NCI-H2029 treated with DMSO at 0.1 percent for 48 hours (cell line): ENCODE measurements at places on chromosomes 12 and 14.
A peak's percentile ranks its signal among the peaks of the same experiment; 100 is the strongest.

- no peak for DNase-seq
Observed at GRCh38 chr12:71652656-71653055, 11.0 kb downstream of the ZFC3H1 start.

- DNase-seq: no peak
Observed at GRCh38 chr12:7403466-7403865, 40.5 kb downstream of the CD163L1 start.

- no peak for DNase-seq
Observed at GRCh38 chr12:88931598-88931997, 351.3 kb upstream of the KITLG start.

DNA sequence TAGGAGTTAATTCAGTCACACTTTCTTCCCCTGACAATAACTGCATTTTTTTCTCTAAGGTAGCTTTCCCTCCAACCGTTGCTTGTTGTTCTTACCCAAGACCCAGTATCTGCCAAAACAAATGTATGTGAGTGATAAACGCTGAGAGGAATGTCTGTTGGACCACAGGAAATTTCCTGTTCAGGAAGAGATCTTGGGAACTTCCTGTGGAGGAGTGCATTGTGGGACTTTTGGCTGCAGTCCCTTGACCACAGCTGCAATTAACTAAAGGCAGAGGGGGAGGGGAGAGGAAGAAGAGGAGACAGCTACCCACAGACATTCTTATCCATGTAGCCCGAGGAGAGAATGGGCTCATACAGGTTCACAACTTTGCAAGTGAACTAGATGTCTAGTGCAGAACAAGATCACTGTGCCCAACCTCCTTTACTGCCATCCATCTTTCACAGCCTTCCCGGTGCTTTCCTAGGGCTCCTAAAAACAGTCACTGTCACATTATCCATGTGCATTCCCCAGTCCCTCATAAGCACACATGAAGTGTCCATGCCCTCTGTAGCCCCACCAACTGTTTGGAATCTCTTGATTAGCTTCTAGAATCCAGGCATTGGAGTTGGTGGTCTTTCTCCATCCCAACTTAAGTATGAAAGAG is 149.5 kb downstream of the ETV6 start:
- no peak for DNase-seq

DNA sequence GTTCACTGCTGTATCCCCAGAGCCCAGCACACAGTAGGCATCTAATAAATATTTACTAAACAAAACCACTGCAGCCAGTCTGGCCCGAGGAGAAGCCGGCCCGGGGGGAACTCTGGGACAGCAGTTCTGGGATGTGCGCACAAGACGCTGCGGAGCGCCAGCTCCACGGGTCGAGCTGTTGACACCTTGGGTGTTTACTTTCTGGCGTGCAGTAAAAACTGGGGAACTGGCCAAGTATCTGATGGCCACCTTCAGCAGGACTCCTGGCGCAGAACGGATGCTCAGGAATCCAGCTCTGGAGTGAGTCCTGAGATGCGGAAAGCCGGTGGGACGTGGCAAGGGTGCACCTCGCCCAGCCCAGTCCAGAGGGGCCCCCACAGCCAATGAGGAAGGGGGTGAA is 65.6 kb downstream of the NCOR2 start:
- DNase-seq: no peak

GRCh38 chr14:62409169-62409568 is 636.1 kb downstream of the KCNH5 start:
- no peak for DNase-seq

DNA sequence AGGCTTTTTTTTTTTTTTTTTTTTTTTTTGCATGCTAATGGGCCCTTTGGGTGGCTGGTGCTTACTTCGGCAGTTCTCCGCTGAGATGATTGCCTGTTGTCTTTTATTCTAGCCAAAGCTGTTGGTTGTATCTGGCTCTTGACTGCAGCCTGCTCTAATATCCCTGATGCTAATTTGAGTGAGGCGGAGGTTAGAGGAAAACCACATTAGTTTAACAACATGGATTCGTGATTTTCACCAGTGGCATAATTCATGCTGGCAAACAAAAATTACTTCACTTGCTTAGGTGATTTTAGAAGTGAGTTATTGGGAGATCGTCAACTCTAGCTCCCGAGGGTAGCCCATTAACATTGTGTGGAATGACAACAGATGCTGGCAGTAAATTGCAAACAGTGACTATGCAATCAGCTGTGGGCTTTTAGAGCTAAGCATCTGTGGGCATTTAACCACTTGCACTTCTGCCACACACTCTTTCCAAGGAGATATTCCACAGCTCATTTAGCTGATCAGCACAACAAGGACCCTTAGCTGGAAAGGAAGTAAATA is 97.6 kb upstream of the ZDHHC17 start:
- DNase-seq: no peak

GRCh38 chr12:54571193-54572188 is 17.0 kb downstream of the PPP1R1A start:
- DNase-seq: no peak

GRCh38 chr14:96574633-96575632 is 72.8 kb downstream of the PAPOLA start:
- DNase-seq: peak; percentile 81

GRCh38 chr12:53564278-53564677 is 57.0 kb upstream of the NPFF start:
- no peak for DNase-seq

GRCh38 chr12:14573118-14573517 is 5.4 kb upstream of the PLBD1 start:
- DNase-seq: no peak

DNA sequence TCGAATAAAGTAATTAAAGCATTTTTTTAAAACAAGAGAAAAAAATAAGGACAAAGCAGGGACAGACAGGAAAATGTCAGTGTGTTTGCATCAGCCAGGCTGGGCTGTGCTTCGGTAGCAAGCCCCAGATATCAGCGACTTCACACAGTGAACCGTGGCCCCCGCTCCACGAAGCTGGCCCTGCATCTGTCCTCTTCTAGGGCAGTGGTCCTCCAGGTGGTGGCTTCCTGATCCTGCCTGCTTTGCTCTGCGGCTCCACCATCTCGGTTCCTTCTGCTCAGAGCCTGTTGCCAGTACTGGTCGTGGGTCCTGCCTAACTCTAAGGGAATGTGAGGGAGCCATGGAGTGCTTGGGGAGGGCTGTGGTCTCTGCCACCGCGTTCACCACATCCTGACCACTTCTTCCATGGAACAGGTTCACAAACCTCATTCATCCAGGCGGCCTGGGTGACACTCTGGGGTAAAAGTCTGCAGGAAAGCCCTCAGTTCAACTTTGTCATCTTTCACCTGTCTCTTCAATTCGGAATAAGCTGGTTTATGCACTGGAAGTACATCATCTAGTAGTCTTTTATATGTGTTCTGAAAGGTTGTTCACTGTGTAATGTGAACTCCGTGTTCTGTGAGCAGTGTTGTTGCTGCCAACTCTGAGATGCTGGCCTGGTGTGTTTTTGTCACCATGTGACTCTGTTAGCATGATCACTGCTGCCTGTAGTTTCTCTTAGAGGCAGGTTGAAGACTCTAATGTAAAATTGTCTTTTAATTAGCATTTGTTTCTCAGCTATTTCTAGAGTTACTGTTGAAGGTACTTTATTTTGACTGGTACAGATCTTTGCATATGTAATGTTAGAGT is 47.9 kb downstream of the ANKRD9 start:
- DNase-seq: no peak

DNA sequence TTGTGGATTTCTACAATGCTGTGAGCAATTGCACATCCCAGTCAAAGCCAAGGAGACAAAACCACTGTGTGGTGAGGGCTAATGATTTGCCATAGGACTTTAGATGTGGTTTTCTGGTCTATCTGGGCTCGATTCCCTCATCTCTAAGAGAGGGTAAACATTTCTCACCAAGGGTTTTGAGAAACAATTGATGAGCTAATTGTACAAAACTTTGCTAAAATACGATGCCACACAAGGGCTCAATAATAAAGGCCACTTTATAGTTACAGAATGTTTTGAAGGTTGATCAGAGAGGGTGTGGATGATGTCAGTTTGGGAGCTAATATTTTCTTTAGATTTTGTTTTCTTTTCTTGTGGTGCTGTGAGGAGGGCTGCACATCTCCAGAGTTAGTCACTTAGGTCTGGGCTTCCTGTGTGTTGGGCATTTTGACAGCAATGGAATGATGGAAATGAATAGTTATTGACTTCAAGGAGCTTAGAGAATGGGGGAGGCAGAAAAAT is 60.8 kb upstream of the SLC38A4 start:
- DNase-seq: no peak

GRCh38 chr12:22100958-22101748 is 55.1 kb downstream of the CMAS start:
- no peak for DNase-seq

GRCh38 chr12:124545508-124546418 is 21.6 kb downstream of the NCOR2 start:
- no peak for DNase-seq

- DNase-seq: no peak
Observed at GRCh38 chr14:65080960-65081747, 21.2 kb downstream of the MAX start.

DNA sequence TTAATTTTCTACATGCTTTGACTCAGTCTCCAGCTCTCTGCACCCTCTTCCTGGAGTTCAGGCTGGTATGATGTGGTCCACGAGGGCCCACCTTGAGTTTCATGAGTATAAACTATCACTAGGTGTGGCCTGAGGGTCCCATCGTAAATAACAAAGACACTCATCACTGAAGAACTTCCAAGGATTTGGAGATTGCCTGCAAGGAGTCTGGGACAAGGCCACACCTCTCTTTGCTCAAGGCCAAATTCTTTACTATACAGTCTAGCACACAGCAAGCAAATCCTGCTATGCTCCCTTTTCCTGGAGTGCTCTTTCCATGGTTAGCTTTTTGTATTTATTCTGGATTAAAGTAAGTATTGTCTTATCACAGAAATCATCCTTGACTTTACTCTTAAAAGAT is 271.9 kb downstream of the SLC16A7 start:
- DNase-seq: no peak

DNA sequence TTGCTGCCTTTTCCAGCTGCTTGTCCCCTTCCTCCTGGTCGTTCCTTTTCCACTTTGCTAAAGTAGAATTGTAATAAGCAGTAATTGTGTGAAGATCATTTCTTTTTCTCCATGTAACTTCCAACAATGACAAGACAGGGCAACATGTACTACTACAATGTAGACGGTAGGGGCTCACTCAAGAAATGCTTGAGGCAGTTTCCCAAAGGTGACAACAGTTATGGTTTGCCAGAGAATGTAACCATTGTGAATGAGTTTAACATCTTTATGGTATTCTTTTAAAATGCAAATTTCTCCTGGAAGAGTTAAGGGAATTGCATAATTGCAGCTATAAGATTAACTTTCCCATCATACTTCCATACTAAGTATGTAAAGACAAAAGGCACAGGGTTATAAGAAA is 23.8 kb upstream of the PHLDA1 start:
- DNase-seq: no peak

DNA sequence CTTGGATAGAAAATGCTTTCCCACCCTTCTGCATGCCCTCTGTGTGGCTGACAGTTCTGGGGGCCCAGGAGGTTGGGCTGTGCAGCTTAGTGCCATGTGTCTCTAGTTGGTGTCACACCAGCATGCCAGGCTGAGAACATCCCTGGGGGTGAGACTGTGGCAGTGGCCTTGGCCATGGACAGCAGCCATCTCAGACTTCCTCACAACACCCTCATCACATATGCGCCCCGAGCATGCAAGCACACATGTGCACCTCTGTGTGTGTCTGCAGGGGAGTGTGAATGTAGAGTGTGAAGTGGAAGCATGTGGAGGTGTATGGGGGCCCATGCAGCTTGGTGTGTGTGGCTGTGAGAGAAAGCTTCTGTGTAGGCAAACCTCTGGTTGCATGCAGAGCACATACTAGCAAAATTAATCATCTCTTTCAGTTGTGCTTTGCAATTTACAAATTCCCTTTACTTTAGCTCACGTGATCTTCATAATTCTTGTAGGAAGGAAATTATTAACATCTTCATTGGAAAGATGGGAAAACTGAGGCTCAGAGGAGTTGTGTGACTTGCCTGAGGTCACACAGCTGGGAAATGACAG is 8.4 kb downstream of the ASIC1 start:
- no peak for DNase-seq

DNA sequence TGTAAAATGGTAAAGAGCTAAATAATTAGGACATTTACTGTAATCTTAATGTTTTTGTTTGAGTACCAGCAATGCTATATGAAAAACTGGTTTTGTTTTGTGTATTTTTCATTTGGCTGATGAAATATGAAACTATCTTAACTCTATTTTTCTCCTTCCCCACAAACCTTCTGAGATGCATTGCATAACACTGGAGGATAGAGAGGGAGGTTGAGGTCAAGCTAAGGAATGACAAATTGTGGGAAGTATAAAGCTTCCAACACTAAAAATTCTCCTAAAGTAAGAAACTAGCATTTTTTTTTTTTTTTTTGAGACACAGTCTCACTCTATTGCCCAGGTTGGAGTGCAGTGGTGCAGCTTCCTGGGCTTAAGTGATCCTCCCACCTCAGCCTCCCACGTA is 31.5 kb upstream of the SRP54 start:
- no peak for DNase-seq

DNA sequence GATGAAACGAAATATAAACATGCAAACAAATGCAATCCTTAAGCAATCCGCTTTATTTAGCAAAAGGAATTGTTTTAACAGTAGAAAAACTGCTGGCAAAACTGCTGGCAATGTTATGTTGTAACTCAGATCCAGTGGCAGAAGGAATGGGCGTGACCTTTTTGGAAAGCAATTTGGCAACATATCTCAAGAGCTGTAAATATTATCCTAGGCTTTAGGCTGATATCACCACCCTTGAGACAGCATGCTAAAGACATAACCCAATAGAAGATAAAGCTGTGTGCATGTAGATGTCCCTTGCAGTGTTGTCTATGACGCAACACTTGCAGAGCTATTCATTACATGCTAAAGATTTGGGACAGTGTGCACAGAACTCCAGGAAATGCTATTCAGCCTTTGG is 138.5 kb downstream of the DICER1 start:
- DNase-seq: no peak

DNA sequence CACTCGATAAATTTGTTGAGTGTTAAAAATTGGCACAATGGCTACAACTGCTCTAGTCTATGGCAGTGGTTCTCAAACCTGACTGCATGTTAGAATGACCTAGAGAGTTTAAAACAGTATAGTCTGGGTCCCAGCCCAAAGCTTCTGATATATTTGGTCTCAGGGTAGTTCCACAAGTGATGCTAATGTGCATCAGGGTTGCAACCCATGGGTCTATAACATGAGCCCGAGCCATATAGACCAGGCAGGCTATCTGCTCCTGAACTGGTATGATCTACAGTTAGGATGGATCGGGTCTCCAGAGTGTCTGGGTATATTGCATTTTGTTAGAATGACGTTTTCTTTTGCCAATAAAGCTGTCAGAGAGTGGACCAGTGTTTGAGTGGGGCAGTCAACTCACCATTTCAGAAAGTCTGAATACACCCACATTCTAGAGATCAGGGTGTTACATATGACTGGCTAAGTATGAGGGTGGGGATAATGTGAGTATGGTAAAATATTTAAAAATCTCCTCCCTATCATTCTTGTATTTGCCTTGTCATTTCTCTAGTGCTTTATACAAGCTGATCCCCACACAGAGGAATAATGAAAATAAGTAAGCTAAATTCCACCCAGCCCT is 80.9 kb downstream of the FRMD6 start:
- DNase-seq: no peak

- no peak for DNase-seq
Observed at GRCh38 chr14:61898568-61898967, 136.3 kb downstream of the SNAPC1 start.

- no peak for DNase-seq
Observed at GRCh38 chr14:65290830-65291229, 121.7 kb upstream of the FUT8 start.
